ENCODE measurements at places on chromosomes 6 and 20.

GRCh38 chr6:37763413-37763812 lies 56.1 kb upstream of the ZFAND3 start:
- no peak for DNase-seq

- no peak for DNase-seq
Measured at GRCh38 chr6:5025911-5026819, 22.3 kb upstream of the RPP40 start.

DNA sequence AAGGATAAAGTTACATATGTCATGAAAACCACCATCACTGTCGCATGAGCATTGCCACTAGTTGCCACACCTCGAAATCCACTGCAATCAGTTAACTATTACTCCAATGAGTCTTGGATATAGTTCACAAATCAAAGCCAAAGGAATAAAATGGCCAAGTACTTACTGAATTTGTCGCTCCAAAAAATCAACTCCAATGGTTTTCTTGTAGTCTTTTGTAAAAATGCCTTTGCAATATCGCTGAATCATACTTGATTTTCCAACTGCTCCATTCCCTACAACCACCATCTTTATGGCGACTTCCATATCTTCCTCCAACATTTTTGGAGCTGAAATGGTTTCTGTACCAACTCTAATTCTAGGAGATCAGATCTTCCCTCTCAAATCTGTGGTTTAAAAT lies 12.0 kb downstream of the RAB23 start:
- no peak for DNase-seq

DNA sequence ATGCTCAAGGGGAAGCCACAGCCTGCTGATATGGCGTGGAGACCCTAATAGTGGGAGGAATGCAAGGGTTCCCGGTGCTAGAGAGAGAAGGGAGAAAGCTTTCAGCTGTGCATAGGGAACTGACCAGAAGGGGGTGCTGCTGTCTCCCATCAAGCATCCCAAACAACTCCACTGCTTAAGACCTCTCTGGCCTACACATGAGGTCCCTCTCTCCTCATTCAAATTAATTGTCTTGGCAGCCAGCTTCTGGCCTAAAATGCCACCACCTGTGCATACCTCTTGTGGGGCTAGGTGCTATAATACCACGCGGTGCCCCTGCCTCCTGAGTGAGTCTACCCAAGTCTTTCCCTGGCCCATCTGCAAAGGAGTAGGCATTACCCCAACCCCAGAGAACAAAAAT lies 14.5 kb downstream of the ADISSP start:
- DNase-seq: peak; percentile 27

GRCh38 chr6:166262743-166263515 lies 45.3 kb downstream of the PRR18 start:
- DNase-seq: no peak

GRCh38 chr6:17365961-17366360 lies 27.4 kb upstream of the CAP2 start:
- DNase-seq: no peak

DNA sequence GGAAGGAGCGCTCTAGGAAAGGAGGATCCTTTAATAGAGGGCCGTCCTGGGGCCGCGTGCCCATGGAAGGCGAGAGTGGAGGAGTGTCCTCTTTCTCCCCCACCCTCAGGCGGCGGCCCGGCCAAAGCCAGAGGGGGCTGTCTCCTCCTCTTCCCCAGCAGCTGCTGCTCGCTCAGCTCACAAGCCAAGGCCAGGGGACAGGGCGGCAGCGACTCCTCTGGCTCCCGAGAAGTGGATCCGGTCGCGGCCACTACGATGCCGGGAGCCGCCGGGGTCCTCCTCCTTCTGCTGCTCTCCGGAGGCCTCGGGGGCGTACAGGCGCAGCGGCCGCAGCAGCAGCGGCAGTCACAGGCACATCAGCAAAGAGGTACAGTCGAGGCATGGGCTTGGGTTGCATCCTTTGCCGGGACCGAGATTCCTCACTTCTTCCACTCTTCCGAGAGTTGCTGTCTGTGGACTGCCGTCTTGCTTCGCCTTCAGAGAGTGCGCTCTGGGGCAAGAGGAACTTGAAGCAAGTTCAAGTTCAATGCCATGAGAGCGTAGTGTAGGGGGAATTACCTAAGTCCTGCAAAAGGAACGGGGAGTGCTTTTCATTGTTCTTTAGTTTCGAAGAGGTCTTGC lies at the start of gene LAMA2:
TSS of gene LAMA2 (plus strand) at position 148 of the 621 bp plus-strand sequence. CDS start at position 256, 108 bp downstream.
- no peak for DNase-seq

DNA sequence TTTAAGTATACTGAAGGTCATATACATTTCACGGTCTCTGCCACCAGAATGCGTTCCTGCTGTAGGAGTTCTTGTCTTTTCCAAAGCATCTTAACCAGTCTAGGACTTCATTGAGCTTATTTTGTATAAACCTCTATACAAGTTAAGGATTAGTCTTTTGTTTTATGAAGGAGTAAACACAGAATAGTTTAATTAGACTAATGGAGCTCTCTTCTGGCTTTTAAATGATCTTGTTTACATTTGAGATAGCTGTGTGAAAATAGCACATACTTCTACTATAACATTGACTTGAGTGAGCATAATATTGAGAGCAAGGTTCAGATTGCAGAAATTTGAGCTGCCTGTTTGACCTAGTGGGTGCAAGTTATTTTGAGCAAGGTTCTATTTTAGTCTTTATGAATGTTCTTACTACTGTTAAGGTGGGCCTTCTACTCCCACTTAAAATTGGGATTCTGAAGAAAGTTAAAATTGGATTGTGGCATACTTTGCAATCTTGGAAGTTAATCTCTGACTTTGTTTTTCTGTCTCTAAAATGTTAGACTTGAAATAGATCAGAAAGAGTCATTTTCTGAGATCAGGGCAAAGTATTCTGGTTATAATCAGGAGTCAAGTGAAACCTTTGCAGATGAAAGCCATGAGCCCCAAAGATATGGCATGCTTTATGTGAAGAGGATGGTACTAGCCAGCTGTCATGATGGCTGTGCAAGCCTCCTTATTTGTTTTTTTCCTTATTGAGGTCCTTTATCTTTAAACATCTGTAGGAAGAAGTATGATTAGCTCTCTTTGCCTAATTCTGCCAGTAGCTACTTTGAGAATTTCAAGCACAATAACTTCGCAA lies 41.8 kb downstream of the RPRD1B start:
- no peak for DNase-seq

GRCh38 chr20:35226884-35227681 lies 593 bp downstream of the MMP24 start:
- DNase-seq: peak; percentile 7

GRCh38 chr6:32853541-32854375 lies at the start of the genes PSMB9 and TAP1:
TSS of gene PSMB9 (plus strand) at chr6:32854192. CDS start at chr6:32854230, 38 bp downstream.
TSS of gene TAP1 (minus strand) at chr6:32853704. CDS start at chr6:32853636, 68 bp downstream.
- DNase-seq: peak; percentile 84

DNA sequence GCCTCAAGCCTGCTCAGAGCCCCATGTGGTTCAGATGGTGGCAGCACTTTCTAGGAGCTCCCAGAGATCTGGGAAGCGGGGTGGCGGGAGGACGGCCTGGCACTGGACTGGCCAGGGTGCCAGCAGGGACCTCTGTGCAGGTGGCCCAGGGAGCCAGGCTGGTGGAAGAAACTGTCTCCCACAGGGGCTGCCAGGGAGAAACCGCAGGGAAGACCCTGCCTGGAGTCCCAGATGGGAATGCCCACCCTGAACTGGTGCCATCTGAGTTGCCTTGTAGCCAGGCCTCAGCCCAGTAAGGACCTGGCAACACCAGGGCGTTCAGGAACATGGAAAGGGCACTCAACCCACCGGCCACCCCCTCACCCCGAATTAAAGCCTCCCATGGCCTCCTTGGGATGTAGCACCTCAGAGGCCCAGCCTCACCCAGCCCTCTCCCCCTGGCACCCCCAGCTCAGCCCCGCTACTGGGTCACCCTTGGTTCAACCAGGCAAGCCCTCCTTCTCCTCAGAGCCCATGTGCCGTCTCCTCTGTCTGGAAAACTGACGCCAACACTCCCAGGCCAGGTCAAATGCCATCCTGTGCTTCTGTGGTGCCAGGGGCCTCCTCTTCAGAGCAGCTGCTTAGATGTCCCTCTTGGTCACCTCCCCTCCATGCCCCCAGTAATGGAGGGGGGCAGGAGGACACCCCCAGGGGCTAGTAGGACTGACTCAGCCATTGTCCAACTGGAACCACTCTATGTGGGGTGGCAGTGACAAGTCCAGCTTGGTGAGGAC lies 5.9 kb upstream of the C20orf144 start:
- DNase-seq: no peak

GRCh38 chr6:158649289-158650143 lies at the start of gene SYTL3:
TSS of gene SYTL3 (plus strand) at chr6:158650054. CDS start at chr6:158663269, 13,215 bp downstream.
- DNase-seq: no peak

- no peak for DNase-seq
Measured at GRCh38 chr6:47952640-47953039, 158.4 kb downstream of the PTCHD4 start.

- no peak for DNase-seq
Measured at GRCh38 chr6:130369831-130370230, 4.0 kb downstream of the TMEM200A start.

- no peak for DNase-seq
Measured at GRCh38 chr6:117446861-117447260, 21.1 kb upstream of the ROS1 start.

DNA sequence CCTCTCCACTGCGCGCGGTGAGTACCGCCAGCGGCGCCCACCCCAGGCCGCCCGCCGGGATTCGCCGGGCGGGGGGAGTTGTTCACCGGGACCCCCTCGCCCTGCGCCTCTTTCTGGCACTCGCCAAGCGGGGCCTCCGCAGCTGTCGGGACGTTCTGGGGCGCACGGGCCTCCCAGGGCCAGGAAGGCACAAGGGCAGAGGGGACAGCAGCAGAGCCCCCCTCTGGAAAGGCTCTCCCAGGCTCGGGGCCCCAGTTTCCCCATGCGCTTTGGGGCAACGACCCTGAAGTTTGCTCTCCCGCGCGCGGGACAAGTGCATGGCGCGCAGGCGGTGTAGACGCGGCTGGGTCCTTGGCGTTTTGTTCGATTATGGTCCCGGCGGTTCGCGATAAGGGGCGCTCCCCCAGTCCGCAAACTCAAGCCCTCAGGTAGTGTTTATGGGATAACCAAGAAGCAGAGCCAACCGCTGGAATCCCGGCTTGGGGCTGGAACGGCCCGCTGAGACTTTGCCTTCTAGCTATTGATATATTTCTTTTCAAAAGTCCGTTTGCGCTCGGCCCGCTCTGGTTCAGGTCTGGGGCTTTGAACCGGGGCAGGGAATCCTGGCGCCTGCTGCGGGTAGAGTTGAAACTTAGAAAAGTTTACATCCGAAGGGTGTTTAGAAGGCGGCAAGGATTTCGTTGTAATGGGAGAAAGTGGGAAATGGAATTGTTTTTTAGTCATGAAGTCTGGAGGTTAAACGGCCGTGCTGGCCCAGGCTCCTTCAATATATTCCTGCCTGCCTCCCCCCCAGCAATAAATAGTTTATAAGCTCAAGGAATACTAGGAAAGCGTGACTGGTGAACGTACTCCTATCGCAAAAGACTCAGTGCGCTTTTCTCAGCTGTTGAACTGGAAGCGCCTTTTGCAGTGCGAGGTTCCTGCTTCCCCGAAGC lies 595 bp downstream of the EYA2 start:
- DNase-seq: no peak

- no peak for DNase-seq
Measured at GRCh38 chr20:24469894-24470745, 691 bp downstream of the SYNDIG1 start.

DNA sequence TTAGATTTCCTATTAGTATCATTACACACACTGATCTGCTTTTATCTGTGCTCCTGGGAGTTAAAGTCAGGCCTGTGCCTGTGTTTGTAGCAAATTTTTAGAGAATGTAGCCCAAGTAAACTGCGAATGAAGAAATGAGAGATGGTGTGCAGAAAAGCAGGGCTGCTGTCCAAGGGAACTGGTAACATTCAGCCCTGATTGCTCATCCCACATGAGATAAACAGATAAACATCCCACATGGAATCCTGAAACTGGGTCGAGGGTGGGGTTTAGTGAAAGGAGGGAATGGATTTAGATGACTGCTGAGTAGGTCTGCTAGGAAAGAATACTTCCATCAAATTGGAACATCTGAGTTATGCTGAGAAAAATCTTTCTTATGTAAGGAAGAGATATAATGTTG lies 69.1 kb downstream of the GRIK2 start:
- no peak for DNase-seq

DNA sequence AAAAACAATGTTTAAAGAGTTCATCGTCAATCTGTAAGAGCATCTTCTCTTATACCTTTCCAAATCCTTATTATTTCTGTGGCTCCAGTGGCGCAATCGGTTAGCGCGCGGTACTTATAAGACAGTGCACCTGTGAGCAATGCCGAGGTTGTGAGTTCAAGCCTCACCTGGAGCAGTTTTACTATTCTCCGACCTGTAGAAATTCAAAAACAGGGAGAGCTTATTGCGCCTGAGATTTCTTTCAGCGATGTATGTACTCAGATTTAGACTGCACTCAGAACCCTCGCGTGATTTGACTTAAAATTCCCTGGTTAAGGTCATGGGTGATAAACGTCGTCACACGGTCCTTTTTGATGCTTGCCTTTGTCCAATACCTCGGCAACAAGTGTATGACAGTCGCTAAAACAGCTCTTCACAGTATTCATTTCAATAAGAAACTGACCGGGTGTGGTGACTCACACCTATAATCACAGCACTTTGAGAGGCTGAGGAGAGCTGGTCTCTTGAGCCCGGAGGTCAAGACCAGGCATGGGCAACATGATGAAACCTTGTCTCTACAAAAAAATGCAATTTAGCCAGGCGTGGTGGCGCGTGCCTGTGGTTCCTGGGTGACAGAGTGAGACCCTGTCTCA lies 11.9 kb downstream of the GPX5 start:
- no peak for DNase-seq

GRCh38 chr6:10901770-10902169 lies 14.9 kb downstream of the SYCP2L start:
- no peak for DNase-seq

- no peak for DNase-seq
Measured at GRCh38 chr6:150069706-150070105, 785 bp upstream of the ULBP3 start.

DNA sequence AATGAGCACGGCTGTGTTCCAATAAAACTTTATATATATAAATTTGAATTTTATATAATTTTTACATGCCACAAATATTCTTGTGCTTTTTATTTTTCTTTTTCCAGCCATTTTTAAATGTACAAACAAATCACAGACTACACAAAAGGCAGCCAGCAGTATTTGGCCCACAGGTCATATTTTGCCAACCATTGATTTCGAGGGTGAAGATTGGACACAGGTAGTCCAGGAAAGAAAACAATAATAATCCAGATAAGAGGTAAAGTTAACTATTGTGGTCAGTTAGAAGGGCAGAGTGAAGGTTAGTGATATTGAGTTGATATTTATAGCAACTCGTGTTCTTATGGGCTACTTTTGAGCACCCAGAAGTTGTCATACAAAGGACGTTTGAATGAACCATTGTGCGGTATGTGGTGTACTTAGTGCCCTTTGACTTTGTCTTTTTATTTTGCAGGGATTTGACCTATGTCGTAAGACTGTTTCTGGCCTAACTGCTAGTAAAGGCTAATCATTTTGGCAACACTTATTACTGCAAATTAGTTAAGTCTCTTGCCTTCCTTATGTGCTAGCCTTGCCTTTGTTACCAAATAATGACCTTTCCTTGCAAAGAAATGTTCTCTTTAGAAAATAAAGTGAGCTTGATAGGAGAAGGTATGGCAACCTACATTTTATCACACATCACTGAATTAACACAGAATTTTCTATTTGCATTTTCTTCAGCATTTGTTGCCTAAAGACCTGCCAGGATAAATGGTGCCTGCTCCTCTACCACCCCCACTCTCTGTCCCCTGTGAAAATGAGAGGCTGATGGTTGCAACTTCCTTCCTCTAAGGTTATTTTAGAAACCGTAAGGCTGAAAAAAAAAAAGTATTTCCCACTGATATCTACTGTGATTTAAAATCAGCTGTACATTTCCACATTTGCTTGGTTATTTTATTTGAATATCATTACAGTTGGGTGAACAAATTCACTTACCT lies 493.9 kb upstream of the SOX4 start:
- no peak for DNase-seq

Data from stimulated activated CD8-positive, alpha-beta memory T cell treated with anti-CD3 and anti-CD28 coated beads, Interleukin-2, amount 100 ng/mL, for 1 hour (primary cell).